NCI-H774 (cell line): ENCODE measurements at places on chromosomes 6 and 20.

- no peak for DNase-seq
Observed at GRCh38 chr6:75608956-75609533, 7.4 kb downstream of the SENP6 start.

DNA sequence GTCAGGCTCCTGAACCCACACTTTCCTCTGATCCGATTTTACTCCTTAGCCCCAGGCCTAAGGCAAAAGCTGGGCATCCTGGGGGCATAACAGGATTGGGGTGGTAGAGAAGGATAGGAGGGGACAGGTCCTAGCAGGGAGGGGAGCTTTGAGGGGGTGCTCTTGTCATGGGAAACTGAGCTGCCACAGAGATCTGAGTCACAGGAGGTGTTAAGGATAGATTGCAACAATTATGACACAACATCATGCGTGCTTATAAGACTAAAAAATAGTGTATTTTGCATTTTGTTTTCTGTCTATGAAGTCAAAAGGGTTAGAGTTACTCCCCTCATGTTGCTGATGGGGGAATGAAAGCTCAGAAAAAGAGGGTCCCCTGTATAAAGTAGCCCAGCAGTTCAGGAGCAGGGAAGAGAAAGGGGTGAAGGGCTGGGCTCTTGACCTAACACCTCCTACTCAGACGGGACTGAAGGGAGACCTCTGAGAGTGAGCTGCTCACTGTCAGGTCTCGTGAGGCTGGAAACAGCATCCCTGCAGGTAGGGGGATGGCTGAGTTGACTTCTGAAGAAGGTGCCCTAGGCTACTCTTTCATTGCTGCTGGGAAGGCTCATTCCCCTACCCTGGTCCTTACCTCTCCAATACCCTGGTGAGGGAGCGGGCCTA lies 2.0 kb downstream of the GLP1R start:
- DNase-seq = no peak

DNA sequence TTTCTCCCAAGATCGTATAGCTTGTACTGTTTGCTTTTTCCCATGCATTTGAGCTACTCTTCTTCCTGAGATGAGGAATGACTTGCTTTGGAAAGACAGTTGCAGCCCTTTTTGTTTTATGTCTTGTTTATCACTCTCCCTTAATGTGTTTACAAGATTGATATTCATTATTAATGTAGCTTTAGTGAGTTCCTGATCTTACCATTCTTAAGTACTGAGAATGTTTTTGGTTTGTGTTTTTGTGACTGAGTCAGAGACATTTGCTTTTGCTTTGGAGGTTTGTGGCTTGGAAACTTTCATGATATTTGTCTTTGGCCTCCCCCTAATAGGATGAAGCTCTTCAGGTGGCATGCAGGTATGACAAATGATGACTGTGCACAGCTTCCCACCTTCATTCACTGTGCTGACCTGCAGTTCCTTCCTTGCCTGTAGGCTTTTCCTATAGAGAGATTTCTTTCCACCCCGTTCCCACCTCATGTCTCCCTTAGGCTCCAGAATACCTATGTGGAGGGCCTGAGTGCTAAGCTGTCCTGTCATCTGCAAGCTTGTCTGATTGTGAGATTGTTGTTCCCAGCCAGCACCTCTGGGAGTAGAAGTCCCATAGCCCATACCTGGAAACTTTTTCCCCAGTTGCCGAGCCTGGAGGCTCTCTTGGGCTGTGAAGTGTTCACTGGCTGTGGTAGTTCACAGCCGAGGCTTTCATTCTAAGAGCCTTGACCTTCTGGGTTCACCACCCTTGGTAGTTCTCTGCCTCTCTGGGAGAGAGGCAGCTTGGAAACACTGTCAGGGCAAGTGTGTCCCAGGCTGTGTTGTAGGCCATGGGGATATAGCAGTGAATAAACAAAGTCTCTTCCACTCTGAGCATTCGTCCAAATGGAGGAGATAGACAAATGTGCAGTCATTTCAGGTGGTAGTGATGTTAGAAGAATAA lies 27.1 kb downstream of the CDS2 start:
- DNase-seq = no peak

- no peak for DNase-seq
Observed at GRCh38 chr6:34717466-34717865, 20.9 kb upstream of the ILRUN start.
